ENCODE measurements at places on chromosomes 3 and 15.

- no peak for DNase-seq
Measured at GRCh38 chr3:148066802-148067201, 630.9 kb upstream of the AGTR1 start.

DNA sequence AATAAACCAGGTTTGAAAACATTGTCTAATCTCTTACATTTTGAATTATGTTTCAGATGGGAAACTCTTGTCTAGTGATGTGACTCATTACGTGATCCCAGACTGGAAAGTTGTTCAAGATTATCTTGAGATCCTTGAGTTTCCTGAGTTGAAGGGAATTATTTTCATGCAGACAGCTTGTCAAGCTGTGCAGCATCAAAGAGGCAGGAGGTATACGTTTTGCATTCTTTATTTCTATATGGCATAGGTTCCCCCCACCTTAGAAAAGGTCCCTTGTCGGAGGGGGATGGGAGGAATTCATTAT, 1.5 kb downstream of the DIS3L start:
- DNase-seq = no peak

DNA sequence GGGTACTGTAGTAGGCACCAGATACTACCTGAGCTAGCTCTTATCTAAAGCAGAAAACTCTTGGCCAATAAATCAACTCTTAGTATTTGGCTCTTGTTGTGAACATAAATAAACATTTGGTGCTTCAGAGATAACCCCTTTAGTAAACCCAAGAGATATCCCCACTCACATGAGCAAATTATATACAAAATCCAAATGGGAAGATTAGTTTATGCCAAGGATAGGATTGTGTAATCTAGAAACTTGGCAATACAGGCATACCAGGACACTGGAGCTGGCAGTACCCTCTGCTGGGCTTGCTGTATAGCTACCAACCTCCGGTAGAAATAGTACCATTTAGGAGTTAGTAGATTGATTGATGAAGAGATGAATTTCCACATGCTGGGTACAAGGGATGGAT, 127.0 kb downstream of the LIPC start:
- no peak for DNase-seq

DNA sequence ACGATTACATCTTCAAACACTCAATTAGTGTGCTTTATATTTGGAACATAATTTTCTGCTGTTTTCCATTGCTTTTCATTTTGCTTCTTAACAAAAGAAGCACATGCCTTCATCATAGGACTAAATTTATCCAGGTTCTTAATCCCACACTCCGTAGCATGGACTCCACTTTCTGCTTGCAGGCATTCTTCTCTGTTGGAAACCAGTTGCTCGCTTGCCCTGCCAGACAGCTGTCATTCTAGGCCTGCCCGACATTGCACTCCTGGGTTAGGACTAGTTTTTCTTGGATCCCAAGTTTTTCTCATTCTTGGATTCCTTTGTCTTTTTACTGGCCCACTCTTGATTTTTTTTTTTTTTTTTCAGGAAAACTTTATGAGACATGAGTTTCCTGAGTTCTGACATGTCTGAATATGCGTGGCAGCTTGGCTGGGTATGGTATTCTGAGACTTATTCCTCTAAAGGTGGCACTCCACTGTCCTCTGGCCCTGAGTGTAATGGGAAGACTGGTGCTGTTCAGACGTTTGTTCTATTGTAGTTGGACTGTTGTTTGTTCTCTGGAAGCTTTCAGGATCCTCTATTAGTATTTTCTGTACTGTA, 6.3 kb upstream of the ATP1B3 start:
- no peak for DNase-seq

GRCh38 chr15:98085003-98085639, 124.6 kb downstream of the ARRDC4 start:
- no peak for DNase-seq

DNA sequence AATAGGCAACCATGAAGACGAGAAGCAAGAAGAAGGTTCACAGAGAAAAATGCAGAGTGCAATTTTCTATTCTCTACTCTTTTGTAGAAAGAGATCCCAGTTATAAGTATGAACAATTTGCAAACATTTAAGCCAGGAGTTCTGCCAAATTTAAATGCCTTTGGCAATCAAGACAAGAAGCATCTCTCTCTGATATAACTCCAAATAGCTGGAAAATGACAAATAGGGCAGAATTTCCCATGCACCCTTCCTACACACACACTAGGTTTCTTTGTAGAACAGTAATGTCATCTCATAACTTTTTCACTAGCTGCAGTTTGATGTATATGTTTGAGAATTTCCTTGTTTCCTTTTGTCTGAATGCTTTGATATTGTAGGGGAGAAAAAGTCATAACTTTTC, 333.5 kb upstream of the AZI2 start:
- DNase-seq = no peak

GRCh38 chr3:64426551-64426950, 201.3 kb upstream of the PRICKLE2 start:
- DNase-seq = no peak

DNA sequence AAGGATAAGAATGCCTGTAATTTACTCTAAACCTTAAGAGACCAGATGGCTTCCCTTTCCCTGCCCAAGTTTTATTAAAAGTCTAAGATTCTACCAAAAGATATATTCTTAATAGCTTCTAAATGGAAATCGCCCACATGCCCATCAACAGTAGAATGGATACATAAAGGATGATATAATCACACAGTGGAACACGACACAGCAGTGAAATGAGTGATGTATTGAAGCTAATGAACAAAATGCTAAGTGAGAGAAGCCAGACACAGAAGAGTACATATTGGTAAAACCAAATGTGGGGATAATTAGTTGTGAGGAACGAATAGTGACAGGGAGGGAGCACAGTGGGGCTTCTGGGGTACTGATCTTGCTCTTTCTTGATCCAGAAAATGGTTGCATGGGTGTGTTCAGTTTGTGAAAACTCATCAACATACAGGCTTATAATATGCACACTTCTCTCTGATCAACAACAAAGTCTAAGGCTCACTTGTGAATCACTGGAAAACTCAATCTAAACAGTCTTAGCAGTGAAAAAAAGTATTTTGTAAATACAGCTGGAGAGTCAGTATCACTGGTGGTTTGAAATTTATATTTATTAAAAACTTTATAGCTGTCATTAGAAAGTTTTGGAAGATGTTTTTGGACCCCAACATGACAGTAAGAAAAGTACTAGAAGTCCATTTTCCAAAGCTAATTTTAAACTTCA, 170.7 kb upstream of the FAM3D start:
- DNase-seq = no peak

GRCh38 chr15:85785887-85786780, 8.6 kb downstream of the KLHL25 start:
- DNase-seq = no peak

DNA sequence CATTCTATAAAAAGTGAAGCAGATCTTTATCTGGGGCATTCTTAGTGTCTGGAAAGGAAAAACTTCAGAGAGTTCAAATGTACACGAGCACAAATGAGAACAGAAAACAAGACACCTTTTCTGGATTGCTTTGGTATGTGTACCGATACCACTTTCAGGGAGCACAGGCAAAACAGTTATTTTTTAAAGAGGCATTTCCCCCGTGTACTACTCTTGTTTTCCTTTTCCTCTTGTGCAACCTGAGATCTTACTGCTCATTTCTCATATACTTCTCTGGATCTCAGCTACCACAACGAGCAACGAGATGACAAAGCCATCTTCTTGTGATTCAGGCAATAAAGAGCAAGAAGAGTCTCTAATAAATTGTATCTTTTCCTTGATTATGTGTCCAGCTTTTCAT, 463.6 kb downstream of the SHQ1 start:
- DNase-seq = no peak

- no peak for DNase-seq
Measured at GRCh38 chr15:65940618-65940909, 71.3 kb downstream of the RAB11A start.

GRCh38 chr3:119647843-119648575, 12.4 kb downstream of the POPDC2 start:
- DNase-seq = no peak

- DNase-seq = no peak
Measured at GRCh38 chr3:127254730-127255129, 33.1 kb downstream of the PRR20G start.

DNA sequence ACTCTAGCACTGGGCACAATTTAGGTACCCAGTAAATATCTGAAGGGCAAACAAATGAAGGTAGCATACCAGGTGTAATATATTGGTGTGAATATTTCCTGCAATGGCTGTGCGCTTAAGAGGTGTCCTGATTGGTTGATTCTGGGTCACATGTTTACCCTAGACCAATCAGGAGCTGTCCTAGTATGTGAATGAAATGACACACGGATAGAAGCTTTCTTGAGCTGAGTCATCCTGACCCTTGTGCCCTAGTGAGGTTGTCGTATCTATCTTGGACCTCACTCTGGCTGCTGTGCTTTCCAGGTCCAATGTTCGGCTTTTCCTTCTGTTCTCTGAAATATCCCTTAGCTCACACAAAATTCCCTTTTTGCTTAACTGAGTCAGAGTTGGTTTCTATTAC, 58.1 kb upstream of the FOXP1 start:
- DNase-seq = no peak

DNA sequence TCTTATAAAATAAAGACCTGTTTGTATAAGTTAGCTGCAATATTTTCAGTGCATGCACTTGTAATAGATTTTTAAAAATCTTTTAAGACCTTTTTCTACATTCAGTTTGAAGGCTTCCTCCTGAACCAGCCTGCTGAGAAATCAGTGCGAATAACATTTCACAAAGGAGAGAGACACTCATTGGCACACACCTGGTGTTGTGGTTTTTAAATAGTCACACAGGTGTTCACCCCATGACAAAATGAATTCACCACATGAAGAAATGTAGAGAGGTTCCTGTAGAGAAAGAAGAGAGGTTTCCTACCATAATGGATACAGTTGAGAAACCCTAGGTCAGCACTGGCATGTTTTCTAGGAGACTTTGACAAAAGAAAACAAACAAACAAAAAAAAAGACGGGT, 237.3 kb downstream of the CNTN6 start:
- no peak for DNase-seq

DNA sequence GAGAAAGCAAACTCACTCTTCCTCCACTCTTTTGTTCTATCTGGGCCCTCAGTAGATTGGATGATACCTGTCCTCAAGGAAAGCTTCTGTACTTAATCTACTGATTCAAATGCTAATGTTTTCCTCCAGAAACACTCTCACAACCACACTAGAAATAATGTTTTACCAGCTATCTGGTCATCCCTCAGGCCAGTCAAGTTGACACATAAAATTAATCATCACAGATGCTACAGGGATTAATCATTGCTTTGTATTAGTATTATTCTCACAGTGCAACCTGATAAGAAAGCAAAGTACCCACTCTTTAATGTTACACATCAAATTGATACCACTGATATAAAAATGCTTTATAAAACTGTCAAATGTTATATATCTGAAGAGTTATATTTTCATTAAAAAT, 52.9 kb upstream of the ARL6 start:
- no peak for DNase-seq

DNA sequence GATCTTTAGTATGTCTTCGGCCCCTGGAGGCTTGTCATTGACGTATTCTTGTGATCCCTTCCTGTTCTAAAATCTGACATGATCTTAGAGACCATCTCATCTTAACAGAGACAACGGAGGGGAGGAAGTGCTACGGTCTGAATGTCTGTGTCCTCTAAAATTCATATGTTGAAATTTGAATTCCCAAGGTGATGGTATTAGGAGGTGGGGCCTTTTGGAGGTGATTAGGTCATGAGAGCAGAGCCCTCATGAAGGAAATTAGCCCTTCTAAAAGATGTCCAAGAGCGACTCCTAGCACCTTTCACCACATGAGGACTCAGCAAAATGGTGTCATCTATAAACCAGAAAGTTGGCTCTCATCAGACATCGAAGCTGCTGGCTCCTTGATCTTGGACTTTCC, 233.2 kb upstream of the CMC1 start:
- DNase-seq = no peak

GRCh38 chr3:129651435-129652202, 45.1 kb upstream of the PLXND1 start:
- no peak for DNase-seq

DNA sequence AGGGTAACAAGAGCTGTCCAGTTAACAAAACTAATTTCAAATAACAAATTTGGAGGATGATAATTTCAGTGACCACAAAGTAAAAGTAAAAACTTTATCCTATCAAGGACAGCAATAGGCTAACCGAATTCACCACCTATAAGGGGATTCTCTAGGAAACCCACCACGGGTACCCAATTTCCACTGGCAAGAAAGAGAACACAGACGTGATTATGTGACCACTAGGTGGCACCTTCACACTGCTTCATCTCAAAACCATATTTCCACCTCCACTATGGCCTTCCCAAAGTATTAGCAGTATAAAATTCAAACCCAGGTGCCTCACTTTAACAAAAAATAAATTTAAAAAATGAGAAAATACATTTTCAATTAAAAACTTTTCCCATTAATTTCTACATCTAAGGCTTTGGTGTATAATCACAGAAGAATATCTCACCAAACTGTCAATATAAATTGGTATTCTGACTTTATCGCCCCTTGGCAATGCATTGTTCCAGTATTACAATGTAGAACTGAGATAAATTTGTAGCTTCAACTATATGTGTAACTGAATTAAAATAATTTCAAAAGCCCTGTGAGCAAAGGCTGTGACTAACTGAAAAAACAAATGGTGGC, 96.5 kb downstream of the FSIP1 start:
- DNase-seq = no peak

DNA sequence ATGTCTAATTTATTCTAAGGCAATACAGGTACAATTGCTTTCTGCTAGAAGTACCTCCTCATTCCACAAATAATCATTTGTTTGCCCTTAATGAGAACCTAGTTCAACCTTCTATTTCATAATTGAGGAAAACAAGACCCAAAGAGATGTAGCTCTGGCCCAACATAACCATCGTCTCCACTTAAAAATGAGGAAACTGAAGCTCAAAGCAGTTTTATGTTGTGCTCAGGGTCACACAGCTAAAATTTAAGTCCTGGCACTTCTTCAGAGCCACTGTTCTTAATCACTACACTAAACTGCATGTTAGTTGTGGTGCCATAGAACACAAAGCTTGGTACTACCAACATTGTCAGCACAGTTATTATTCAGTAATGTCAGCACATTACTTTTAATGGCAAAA, 108.0 kb downstream of the SERPINI1 start:
- DNase-seq = no peak

GRCh38 chr3:124884474-124885101, 2.6 kb downstream of the ITGB5 start:
- no peak for DNase-seq

DNA sequence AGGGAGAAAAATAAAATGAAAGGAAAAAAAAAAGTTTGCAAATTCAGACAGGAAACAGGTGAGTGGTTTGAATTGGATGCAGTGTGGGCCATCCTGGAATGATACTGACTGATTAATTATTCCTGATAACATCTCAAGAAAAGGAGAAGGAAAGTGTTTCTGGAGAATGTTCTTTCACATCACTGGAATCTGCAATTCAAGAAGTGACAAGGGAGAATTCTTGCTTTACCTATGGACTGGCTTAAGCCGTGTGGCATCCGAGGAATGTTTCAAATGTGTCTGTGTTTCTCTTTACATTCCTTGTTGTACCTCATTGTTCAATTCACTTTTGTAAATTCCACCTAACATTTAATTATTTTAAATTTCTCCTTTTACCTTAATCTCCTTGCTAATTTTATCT, 465.0 kb downstream of the EPHB1 start:
- no peak for DNase-seq

- DNase-seq = no peak
Measured at GRCh38 chr15:61115241-61115640, 113.9 kb downstream of the RORA start.

All from activated gamma-delta T cell (primary cell).